Airway epithelial cell (primary cell): ENCODE measurements at places on chromosomes 2 and 18. TPM values are rescaled to one million over a fixed set of nuclear protein-coding genes. Genes with fewer than 3 reads are reported as not detected.

PLEK gene
- 0.05 TPM in 1 of 2 replicates, not detected in the other for total RNA-seq

ACMSD gene
- 0.46 TPM in 1 of 2 replicates, not detected in the other for total RNA-seq

RPRM gene
- total RNA-seq: not detected in 2 replicates

BMP10 gene
- not detected in 2 replicates for total RNA-seq

POLR1A gene
- total RNA-seq: 18.8 and 22.1 TPM in 2 replicates

ANKRD62 gene
- not detected in 2 replicates for total RNA-seq

PSD4 gene
- total RNA-seq: 43.0 and 48.2 TPM in 2 replicates

RIT2 gene
- total RNA-seq: not detected in 2 replicates

KIF1A gene
- not detected in 2 replicates for total RNA-seq

CPO gene
- not detected in 2 replicates for total RNA-seq

CD226 gene
- total RNA-seq: 0.14 TPM in 1 of 2 replicates, not detected in the other
